ENCODE measurements at places on chromosomes 7 and 10. TPM values are rescaled to one million over a fixed set of nuclear protein-coding genes. Genes with fewer than 3 reads are reported as not detected.

Gene RET
- total RNA-seq: 0.21 TPM

Gene PNLIP
- total RNA-seq: not detected

Gene LYZL1
- total RNA-seq: not detected

Gene CYP26C1
- total RNA-seq: not detected

Gene KCNIP2
- 3.2 TPM for total RNA-seq

Gene ASAH2
- total RNA-seq: 1.7 TPM

GRCh38 chr7:54663603-54664234 is 95.3 kb downstream of the SEC61G start:
- DNase-seq: no peak

GRCh38 chr7:67608806-67609205 is 612.2 kb downstream of the TYW1 start:
- no peak for DNase-seq

DNA sequence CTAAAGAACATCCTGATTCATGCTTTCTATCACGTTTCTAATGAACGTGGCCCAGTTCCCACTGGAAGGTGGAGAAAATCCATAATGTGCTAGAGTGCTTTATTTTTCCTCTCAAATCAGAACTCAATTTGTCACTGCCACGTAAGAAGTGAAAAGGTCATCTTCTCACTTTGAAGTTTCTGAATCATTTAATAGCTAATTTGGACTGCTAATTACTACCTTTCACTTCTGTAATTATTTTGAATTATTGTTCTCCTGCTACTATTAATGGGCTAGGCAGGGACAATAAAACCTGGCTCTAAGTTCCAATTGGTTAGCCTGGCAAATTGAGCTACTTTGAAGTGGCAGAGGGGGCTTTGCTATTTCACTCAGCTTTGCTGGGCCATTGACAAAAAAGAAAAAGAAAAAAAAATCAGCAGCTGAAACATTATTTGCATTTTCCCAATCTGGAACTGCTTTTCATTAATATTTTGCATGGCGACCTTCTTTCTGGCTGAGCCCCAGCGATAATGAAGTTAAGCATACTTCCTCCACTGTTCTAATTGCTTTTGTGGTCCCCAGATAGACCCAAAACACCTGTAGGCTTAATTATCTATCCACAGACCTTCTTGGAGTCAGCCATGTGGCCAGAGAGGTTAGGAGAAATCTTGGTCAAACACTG is 264.2 kb downstream of the SEC23IP start:
- no peak for DNase-seq

DNA sequence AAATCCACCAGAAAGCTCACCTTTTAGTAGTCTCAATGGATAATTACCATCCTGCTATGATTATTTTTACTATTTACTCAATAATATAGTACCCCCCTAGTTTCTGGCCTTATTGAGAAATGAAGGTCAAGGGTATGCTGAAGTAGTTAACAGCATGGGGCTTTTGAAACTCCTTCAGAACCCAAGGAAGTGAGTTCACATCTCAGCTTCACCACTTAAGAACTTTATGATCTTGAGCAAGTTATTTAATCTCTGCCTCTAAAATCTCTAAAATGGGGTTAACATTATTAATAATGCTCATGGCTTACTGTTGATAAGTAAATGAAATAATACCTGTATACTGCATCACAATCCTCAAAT is 5.8 kb downstream of the MTPN start:
- no peak for DNase-seq

DNA sequence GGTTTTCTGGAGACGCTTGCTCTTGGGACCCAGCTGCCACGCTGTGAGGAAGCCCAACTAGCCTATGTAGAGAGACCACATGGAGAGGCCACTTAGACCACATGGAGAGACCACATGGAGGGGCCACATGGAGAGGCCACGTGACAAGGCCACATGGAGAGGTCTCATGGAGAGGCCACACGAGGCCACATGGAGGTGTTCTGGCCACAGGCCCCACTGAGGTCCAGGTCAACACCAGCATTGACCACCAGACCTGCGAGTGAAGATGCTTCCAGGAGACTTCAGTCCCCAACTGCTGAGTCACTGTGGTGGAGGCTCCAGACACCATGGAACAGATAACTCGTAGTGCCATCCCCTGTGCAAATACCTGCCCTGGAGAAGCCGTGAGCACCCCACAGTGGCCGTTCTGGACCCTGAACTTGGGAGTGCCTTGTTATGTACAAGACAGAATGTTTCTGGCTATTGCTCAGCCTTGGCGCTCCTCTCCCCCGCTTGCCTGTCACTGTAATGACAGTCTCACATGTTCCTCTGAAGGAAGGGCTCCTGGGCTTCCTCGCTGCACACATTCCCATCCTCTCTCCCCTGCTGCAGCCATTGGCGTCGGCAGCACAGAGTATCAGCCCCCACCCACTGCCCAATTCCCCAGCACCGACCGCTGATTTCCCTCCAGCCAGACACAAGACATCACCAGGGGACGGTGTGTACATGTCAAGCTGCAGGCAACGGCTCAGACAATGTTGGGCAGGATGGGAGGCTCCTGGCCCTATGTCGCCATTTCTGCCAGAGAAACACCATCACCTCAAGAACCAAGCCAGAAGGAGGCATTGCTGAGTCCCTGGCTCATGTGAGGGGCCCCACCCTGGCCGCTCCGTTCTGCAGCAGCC is 49.0 kb upstream of the TNRC18 start:
- no peak for DNase-seq

DNA sequence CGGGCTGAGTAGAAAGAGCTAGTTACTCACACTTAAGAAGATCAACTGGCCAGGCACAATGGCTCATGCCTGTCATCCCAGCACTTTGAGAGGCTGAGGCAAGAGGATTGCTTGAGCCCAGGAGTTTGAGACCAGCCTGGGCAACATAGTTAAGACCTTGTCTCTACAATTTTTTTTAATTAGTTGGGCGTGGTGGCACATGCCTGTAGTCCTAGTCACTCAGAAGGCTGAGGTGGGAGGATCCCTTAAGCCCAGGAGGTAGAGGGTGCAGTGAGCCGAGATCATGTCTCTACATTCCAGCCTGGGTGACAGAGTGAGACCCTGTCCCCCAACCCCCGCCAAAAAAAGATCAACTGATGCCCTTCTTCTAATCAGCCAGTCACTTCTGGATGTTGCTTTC is 74.6 kb upstream of the ATP6V0A4 start:
- DNase-seq: no peak

DNA sequence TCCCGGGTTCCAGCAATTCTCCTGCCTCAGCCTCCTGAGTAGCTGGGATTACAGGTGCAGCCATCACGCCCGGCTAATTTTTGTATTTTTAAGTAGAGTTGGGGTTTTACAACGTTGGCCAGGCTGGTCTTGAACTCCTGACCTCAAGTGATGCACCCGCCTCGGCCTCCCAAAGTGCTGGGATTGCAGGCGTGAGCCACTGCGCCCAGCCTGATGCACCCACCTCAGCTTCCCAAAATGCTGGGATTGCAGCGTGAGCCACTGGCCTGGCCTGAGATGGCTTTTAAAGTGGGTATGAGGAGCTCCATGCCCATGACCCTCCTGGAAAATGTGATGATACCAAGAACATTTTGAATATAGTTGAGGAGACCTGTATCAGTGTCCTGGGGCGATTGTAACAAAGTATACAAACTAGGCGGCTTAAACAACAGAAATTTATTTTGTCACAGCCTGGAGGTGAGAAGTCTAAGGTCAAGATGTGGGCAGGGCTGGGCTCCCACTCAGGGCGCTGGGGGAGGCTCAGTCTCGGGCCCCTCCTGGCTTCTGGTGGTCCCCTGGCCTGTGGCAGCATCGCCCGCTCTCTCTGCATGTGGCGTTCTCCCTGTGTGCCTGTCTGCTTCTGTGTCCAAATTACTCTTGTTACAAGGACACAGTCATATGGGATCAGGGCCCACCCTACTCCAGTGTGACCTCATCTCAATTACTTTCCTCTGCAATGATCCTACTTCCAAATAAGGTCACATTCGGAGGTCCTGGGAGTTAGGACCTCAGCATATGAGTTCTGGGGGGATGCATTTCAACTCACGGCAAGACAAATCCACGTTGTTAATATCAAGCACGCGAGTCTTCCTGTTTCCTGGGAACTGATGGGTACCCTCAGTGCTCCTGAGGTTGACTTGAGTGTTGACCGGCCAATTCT is 108.8 kb downstream of the ACTR3B start:
- no peak for DNase-seq

DNA sequence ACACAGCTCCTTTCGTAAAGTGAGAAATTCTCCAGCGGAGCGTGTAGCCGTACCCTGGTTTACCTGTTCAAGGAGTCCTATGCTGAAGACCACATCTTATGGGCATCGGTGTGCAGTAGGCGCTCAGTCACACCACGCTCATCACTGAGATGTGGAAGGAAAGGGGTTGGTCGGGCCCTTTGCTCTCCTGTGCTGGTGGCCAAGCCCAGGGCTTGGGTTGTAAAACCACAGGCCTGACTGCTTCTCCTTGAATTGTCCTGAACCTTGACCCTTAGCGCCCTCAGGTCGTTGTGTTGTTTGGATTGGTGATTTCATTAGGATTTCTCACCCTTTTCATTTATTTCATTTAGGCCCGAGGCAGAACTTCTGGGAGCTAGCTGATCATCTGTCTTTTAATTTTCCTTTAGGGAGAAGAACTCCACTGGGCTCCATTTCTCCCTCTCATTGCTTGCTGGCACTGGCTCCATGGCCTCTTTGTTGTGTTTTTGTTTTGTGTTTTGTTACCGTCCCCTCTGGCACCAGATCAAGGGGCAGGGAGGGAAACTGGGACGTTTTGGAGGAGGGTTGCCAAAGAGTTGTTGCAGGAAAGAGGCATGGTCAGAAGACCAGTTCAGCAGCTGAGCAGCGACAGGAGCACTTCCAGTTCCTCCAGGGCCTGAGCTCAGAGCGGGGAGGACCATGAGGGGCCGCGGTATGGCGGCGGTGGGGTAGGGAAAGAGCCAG is 511.4 kb upstream of the GALNT17 start:
- no peak for DNase-seq

- no peak for DNase-seq
Observed at GRCh38 chr7:150740053-150740452, 2.8 kb downstream of the GIMAP5 start.

DNA sequence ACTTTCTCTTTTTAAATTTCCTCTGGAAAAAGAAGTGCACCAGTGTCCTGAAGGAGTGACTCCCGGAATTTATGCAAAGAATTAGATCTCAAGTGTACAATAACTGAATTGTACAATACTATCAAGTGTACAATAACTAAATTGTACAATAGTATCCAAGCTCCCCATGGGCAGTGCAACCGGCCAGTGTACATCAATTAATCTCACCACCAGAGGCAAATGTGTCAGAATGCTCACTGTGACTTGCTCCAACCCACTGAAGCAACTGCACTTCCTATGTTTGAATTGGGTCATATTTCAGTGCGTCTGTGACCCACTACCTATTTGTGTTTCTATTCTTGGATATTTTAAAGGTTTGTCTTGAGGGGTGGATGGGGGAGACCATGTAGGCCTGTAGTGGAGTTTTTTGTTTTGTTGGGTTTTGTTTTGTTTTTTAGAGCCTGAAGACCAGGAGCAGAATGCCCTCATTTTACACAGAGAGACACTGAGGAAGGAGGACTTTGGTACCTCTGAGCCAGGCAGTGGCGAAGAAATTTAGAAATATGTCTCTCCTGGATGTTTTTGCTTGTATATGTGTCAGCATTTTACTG is 78.5 kb upstream of the CTTNBP2 start:
- DNase-seq: no peak

GRCh38 chr10:99784727-99785441 is 2.4 kb downstream of the ABCC2 start:
- no peak for DNase-seq

DNA sequence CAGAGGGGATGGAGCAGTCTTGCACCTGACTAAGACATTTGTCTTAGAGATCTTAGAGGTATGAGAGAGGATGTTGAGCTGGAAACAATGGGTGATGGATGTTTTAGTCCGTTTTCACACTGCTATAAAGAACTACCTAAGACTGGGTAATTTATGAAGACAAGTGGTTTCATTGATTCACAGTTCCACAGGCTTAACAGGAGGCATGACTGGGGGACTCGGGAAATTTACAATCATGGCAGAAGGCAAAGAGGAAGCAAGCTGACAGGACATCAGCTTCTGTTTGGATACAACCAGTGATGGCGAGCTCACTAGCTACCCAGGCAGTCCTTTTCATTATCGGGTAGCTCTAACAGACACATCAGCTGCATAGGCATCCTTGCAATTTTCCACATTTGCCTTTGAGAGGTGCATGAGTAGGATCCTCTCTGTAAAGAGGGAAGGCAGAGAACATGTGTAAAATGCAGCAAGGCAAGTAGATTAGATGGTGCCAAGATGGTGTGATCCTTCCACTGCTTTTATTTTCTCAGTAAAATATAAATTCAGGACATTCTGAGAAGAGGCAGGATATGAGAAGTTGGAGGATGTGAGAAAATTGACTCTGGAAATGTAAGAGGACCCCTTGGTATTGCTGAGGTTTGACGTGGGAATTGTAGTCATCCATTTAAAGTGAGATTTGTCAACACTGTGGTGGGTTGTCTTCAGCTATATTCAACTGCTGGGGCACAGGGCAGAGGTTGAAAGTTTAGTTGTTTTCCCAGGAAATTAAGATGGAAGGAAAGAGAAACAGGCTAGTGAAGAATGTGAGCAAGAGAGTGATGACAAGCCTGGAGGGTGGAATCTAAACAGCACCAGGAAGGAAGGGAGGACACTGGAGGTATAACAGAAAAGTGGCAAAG is 1140.0 kb upstream of the AUTS2 start:
- no peak for DNase-seq

- DNase-seq: no peak
Observed at GRCh38 chr7:80259-81067, 111.9 kb upstream of the FAM20C start.

DNA sequence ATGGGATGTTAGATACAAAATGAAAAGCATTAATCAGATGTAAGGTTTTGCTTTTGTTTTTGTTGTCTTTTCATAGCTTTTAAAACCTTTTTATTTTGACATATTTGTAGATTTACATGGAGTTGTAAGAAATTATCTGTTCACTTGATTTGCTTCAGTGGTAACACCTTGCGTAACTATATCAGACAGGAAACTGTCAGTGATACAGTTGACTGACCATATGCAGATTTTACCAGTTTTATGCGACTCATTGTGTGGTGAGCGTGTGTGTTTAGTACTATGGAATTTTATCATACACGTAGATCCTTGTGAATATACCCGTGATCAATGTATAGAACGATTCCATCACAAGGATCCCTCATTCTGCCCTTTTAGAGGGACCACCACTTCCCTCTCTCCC is 701.4 kb downstream of the SUGCT start:
- no peak for DNase-seq

GRCh38 chr10:62844280-62845011 is 28.3 kb upstream of the EGR2 start:
- no peak for DNase-seq

GRCh38 chr7:32079510-32079909 is 9.3 kb upstream of the PDE1C start:
- DNase-seq: no peak

- no peak for DNase-seq
Observed at GRCh38 chr7:156984174-156984891, 26.1 kb downstream of the MNX1 start.

DNA sequence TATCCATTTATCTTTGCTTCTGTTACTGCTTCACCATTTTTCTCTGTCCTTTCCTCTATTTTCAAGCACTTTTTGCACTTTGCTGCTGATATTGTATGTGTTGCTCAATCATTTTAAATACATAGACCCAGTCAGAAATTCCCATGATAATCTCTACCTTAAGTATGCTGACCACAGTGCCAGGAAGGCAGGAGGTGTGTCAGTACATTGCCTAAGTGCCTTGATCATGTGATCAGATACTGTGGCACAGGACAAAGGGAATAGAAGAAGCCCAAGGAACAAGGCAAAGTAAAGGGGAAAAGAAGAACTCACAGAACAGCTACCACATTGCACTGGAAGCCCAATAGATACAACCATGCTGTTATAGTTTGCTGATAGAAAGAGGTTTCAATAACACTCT is 53.7 kb upstream of the CD36 start:
- no peak for DNase-seq

All from activated T-helper 2 cell treated with anti-CD3 and anti-CD28 coated beads, Interferon-gamma antibody, Interleukin-2, Interleukin-4, amounts not matched to agents 10 μg/mL and 5 μg/mL and 100 μg/mL, durations not matched to agents 14 hours and 24 hours and 36 hours (primary cell).